ENCODE measurements at places on chromosomes 2 and 18. TPM values are rescaled to one million over a fixed set of nuclear protein-coding genes. Genes with fewer than 3 reads are reported as not detected.

Gene BIN1
- total RNA-seq, result 69.2 TPM

Gene TMEM150A
- total RNA-seq, result 2.5 TPM

Gene LIPG
- 6.9 TPM for total RNA-seq

Gene HAAO
- 1.4 TPM for total RNA-seq

Gene SH2D6
- total RNA-seq, result 0.23 TPM

Gene MYO7B
- under 0.01 TPM for total RNA-seq

Gene SERPINB11
- total RNA-seq, result not detected

Gene MPHOSPH10
- 27.7 TPM for total RNA-seq

Gene CAPN14
- total RNA-seq, result 0.69 TPM

Gene RAD51AP2
- 1.2 TPM for total RNA-seq

Gene RAB6D
- total RNA-seq, result 3.0 TPM

Gene LPIN2
- total RNA-seq, result 58.8 TPM

Gene MLPH
- 0.69 TPM for total RNA-seq

Gene SERPINB12
- total RNA-seq, result not detected

Gene SPP2
- not detected for total RNA-seq

Gene FSIP2
- 2.3 TPM for total RNA-seq

Gene CDKL4
- total RNA-seq, result 13.4 TPM

Gene CD207
- total RNA-seq, result not detected

Gene PJVK
- total RNA-seq, result 3.9 TPM

Gene RGPD4
- 0.23 TPM for total RNA-seq

Gene ELOA2
- total RNA-seq, result not detected

Gene RESP18
- 1.8 TPM for total RNA-seq

Gene CDH2
- total RNA-seq, result 216 TPM

Gene PDE6D
- 43.8 TPM for total RNA-seq

Gene MYCN
- total RNA-seq, result 25.4 TPM

Gene ABCG8
- 1.2 TPM for total RNA-seq

Gene MRPS5
- 43.8 TPM for total RNA-seq

Gene COL4A4
- total RNA-seq, result 2.1 TPM

Gene LYPD6B
- 5.8 TPM for total RNA-seq

Gene WNT10A
- total RNA-seq, result 0.46 TPM

Gene PTH2R
- total RNA-seq, result 3.9 TPM

Gene CYBRD1
- total RNA-seq, result 14.5 TPM

Gene SERPINB4
- total RNA-seq, result not detected

Gene ASIC4
- 10.4 TPM for total RNA-seq

Gene OBSL1
- 47.1 TPM for total RNA-seq

Gene ATP8B1
- 3.0 TPM for total RNA-seq

Gene GRB14
- 12.5 TPM for total RNA-seq

Gene ATP6V1C2
- 0.23 TPM for total RNA-seq

Gene IMP4
- 40.1 TPM for total RNA-seq

Gene GDF7
- 0.23 TPM for total RNA-seq

Gene DUSP28
- total RNA-seq, result 9.5 TPM

Gene ARHGEF4
- total RNA-seq, result 68.5 TPM

Gene KHK
- 8.8 TPM for total RNA-seq

Gene SLC16A14
- 66.9 TPM for total RNA-seq

Gene DTNA
- 101 TPM for total RNA-seq
